ENCODE measurements at places on chromosomes 1 and 21.

DNA sequence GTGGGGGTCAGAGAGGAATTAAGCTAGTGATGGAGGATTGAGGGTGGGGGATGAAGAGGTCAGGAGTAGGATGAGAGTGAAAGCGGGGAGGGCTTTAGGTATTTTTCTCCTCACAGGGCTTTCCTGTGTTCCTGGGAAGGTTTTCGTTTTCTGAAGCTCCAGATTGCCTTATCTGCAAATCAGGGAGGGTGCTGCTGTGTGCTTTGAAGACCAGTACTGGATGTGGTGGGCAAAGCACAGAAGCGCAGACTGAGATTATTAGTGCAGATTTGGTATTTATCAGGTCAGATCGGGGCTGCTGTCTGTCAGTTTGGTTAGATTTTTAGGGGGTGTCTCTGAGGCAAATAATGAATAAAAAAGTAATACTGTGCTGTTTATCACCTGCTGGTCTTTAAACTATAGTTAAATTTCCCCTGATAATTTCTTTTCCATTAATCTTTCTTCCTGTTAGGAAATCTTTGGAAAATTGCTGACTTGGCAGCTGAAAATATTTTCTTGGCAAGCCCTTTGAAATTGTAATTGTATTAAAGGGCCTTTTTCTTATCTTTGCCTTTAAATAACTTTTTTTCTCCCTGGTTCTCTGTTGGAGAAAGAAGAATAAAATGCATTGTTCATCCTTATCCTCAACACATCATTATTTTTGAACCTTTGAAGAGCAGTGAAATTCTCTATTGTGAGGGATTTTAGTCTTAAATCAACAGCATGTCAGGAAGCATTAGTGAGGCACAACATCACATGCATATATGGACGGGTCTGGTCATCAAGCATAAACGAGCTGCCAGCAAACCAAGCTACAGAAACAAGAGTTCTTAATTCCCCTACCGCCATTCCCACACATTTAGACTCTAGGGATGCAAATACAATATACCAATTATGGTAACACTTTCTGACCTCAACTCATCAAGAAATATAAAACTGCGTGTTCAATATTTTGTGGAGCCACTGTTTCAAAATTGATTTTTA is 139.6 kb downstream of the S1PR1 start:
- DNase-seq, result no peak

DNA sequence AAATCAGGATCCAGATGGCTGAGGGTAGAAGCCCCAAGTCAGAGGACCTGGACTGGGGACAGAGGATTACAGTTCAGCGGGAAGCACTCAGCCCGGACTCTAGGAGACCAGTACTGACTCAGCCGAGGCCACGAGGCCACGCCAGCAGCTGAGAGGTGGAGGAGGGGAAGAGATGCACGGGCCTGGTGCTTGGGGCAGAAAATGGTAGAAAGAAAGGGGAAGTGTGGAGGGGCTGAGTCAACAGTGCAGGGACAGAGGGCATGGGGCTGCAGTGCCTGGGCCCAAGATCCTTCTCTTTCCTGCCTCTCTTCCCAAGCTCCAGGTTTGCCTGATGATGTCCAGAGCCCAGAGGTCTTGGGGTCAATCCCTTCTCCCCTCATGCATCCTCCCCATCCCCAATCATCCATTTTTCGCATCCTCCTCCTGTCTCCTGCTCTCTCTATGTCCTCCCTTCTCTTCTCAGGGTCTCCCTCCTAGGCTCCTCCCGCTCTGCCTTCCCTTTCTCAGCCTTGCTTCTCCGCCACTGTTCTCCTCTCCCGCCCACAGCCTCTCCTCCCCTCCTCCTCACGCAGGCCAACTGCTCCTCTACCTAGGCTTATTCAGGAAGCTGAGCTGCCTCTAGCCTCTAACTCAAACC is 7.7 kb downstream of the ARHGEF2 start:
- DNase-seq, result no peak

DNA sequence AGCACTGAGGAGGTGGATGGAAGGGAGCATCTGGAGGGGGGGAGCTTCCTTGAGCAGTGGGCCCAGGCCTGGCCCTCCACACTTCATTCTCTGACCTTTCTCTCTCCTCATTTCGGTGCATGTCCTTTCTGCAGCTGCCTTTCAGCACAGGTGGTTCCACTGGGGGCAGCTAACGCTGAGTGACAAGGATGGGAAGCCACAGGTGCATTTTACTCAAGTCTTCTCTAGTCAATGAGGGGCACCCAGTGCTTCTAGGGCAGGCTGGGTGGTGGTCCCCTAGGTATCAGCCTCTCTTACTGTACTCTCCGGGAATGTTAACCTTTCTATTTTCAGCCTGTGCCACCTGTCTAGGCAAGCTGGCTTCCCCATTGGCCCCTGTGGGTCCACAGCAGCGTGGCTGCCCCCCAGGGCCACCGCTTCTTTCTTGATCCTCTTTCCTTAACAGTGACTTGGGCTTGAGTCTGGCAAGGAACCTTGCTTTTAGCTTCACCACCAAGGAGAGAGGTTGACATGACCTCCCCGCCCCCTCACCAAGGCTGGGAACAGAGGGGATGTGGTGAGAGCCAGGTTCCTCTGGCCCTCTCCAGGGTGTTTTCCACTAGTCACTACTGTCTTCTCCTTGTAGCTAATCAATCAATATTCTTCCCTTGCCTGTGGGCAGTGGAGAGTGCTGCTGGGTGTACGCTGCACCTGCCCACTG is 43.2 kb downstream of the YARS1 start:
- no peak for DNase-seq

DNA sequence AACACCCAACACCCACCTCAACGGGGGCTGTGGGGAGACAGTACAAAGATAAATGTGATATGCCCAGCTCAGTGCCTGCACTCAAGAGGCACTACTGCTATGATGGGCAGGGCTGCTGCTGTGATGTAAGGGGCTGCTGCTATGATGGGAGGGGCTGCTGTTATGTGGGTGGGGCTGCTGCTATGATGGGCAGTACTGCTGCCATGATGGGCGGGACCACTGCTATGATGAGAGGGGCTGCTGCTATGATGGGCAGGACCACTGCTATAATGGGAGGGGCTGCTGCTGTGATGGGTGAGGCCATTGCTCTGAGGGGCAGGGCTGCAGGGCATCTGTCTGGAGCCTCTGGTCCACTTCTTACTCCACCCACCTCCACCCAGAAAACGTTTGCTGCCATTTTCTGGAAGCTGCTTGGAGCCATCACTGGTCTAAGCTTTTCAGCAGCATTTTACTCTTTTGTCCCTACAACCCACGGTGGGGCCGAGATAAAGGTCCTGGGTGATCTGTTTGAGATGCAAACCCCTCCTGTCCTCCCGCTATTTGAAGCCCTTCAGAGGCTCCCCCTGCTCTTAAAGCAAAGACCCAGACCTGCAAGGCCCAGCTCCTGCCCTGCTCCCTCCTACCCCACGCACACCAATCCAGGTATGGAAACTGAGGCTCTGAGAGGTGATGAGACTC is 656.9 kb downstream of the PTPRU start:
- no peak for DNase-seq

- DNase-seq, result no peak
Measured at GRCh38 chr21:40671716-40672115, 175.2 kb downstream of the DSCAM start.
